ENCODE measurements at places on chromosomes 1 and 21.

- DNase-seq = no peak
These were observed 16.0 kb upstream of the CHIA start for GRCh38 chr1:111274653-111275052.

DNA sequence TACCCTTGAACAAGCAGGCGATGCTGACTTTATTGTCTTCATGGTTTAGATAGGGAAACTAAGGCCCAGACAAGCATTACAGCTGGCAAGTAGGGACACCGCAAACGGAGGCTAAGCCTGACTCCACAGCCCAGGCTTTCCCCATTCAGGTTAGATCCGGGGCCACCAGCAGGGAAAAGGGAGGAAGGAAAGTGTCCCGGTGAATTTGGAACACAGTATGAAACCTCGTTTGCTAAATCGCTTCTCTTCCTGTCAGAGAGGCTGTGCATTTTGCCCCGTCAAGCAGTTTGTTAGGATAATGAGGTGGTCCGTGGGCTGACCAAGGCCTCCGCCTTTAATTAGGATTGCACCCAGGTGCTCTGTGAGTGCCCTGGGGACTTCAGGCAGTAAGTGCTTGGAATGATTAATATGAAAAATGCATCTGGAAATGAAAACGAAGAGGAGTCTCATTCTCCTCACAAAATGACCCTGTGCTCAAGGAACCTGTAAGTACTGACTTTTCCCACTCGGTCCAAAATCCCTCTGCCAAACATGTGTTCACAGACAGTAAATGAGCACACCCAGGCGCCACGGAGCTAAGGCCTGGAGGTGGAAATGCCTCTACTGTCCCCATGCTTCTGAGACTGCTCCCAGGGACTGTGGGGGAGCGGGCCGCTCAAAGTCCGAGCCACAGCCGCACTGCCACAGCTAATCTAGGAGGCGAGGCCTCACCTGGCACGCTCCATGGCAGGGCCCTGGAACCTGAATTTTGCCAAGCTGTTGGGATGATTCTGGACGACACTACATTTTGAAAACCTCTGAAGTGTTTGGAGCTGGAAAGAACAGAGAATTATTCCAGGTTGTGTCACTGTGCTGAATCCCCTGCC, 234.1 kb downstream of the SDCCAG8 start:
- no peak for DNase-seq

GRCh38 chr1:15681349-15682292, 2.5 kb upstream of the PLEKHM2 start:
- DNase-seq = no peak

- no peak for DNase-seq
These were observed 65.5 kb upstream of the WNT4 start for GRCh38 chr1:22208268-22208972.

- DNase-seq = no peak
These were observed 107.2 kb downstream of the SIM2 start for GRCh38 chr21:36806103-36806502.

- DNase-seq = no peak
These were observed 390.5 kb downstream of the ST6GALNAC3 start for GRCh38 chr1:76465030-76465429.

DNA sequence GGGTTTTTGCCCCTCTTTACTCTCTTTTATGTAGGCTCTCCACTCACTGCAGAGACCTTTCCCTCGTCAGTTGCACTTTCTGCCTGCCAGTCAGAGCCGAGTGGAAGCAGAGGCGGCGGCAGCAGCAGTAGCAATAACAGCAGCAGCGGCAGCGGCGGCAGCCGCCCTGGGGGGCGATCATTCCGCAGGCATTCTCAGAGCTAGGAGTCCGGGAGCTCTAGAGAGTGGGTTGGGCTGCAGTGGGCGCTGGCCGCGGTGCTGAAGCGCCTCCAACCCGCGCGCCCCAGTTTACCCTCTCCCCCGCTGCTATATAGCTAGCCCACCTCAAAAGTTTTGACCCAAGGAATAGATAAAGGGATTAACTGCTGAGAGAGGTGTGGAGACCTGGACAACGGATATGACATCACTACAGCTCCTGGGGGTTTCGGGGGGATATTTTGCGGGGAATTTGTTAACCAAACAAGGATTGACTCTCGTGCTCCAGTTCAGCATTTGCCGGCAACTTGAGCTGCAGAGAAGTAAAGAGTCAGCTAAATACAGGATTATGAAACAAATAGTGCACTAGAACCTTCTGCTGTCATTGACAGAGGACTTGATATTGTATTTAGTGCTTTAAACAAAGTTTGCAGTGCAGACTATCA, at the start of gene OLFM3:
Gene OLFM3, minus strand, starts transcription at position 102 of the 641 bp plus-strand sequence.
- peak; percentile 38 for DNase-seq

- DNase-seq = no peak
These were observed 7.2 kb downstream of the TLCD4 start for GRCh38 chr1:95124342-95124741.

DNA sequence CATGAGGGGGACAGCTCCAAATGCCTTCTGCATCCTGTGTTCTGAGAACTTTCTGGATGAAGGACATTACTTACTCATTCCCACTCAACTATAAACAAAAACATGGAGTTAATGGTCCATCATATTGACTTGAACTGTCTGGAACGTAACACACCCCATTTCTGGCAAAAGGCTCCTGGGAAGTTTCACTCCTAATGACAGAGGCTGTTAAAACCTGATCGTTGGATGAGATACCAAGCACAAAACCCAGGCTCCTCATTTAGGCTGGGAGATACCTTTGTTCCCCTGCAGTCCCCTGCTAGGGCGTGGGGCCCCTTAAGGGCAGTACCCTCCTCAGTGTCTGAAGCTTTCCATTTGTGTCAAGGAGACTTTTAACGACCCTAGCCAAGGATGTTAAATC, 78.9 kb downstream of the RHOU start:
- DNase-seq = no peak

- peak; percentile 75 for DNase-seq
These were observed 22.4 kb downstream of the STPG1 start for GRCh38 chr1:24390924-24391782.

DNA sequence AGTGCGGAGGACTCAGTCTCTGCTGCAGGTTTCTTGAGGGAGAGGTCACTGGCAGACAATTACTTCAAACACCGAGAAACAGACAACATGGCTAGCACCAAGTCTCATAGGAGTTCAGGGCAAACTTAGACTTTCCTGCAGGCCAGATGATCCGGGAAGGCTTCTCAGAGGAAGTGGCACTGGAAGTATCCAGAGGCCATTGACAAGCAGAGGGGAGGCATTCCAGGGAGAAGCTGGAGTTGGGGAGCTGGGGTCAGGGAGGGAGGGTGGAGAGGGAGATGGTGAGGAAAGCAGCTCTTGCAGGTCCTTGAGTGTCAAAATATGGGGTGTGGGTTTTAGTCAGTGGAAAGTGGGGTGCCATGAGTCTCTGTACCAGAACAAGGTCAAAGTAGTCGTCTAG, 147.9 kb downstream of the KAZN start:
- no peak for DNase-seq
